ENCODE measurements at places on chromosomes 2 and 18. TPM values are rescaled to one million over a fixed set of nuclear protein-coding genes. Genes with fewer than 3 reads are reported as not detected.

- DNase-seq = no peak
These were observed 143.3 kb upstream of the ITGA4 start for GRCh38 chr2:181313845-181314244.

The DNER gene
- 1.00 TPM for total RNA-seq

GRCh38 chr2:203366639-203367466, 38.7 kb downstream of the ABI2 start:
- DNase-seq = no peak

DNA sequence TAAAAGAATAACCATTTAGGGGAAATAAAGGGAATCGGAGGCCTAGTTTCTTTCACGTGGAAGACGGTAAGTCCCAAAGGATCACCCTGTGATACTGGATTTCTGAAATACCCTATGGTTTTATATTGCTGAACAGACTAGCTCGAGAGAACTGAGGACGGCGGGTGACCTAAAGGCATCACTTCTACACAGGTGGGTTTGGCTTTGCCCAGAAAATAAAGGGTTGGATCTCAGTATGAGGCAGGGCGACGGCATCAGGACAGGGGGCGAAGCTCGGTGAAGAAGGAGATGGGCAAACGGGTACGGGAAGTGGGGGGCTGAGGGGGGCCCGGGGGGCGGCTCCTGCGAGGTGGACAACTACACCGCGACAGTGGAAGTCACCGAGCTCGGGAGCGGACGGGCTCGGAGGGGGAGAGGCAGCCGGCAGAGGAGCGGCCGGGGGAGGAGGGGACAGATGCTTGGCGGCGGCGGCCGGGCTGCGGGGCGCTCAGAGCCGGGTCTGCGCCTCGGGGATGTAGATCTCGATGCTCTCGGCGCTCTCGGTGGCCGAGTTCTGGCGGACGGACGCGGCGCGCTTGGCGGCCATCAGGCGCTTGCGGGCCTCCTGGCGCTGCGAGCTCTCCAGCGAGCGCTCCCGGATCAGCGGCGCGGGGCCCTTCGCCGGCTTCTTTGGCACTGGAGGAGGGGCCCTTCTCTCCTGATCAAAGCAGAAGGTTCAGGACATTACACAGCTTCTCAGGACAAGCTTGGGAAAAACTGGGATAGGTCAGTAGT, 48.9 kb downstream of the TGIF1 start:
- no peak for DNase-seq

DNA sequence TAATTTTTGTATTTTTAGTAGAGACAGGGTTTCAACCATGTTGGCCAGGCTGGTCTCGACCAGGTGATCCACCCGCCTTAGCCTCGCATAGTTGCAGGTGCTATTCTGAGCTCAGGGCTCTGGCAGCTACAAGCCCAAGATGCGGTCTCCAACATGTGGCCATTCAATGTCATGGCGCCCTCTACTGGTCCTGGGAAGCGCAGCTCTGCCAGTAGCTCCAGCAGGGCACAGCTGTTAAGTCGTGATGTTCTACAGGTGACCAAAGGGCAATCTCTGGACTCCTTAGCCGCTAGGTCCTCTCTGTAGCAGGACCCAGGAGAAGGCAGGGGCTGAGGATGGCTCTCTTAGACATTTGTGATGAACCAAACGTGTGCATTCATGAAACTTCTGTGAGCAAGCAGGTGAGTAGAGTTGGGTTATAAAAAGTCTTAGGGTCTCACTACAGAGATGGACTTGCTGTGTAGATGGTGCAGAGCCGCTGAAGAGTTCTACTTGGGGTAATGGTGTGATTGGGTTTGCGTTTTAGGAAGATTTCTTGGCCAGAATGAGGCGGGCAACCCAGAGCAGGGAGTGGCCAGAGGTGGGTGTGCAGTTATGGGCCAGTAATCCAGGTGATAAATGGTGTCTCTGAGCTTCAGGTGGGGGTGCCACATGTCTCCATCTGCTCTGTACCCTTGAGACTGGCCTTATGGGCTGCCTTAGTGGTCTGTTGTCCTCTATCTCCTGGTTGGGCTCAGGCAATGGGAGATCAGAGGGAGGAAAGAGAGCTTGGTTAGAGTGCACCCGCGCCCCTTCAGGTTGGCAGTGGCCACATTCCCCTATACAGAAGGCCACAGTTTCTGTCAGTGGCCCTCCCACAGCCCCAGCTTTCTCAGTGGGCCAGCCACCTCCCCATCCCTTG, 31.0 kb downstream of the IL37 start:
- DNase-seq = no peak

GRCh38 chr2:156031121-156031520, 301.4 kb downstream of the NR4A2 start:
- no peak for DNase-seq

The SYT4 gene
- not detected for total RNA-seq

- DNase-seq = no peak
These were observed 28.9 kb downstream of the OSBPL1A start for GRCh38 chr18:24368749-24369148.

The CYBRD1 gene
- total RNA-seq = 39.7 TPM

The SESTD1 gene
- 48.9 TPM for total RNA-seq

GRCh38 chr18:13461469-13461868, 242.9 kb downstream of the LDLRAD4 start:
- DNase-seq = no peak
